ENCODE measurements at places on chromosomes 7 and 10.

- no peak for DNase-seq
These were observed 120.7 kb downstream of the PRKAG2 start for GRCh38 chr7:151756076-151756731.

- DNase-seq = no peak
These were observed 648.3 kb downstream of the PARD3 start for GRCh38 chr10:34166823-34167222.

DNA sequence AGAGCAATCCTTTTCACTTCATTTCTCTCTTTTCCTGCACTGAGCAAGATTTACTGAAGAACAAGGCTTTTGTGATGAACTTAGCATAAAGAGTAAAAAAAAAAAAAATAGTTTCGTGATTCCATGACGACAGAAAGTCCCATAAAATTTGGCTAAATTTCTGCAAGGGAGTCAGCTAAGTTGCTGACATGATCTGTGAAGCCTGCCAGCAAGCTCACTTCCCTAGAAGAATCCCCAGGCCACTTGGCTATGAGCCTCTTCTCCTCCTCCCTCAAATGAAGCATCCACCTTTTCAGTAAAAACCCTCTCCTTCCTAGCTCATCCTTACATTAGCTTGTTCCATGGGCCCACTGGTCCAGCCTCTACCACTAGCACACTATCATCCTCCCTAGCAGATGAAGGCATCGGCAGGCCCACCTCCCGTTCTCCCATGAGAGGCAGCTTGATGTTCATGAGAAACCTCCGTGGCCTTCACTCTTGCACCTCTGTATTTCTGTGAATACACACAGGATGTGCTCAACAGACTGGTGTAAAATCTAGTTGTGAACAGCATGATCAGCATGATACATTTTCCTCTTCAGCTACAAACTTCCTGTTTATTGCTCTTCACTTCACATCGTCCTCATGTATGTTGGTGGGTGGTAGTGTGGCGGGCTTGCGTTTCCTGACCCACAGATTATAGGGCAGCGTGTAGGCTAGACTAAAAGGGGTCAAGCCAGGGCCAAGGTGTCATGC is 30.9 kb downstream of the GIMAP8 start:
- DNase-seq = peak; percentile 79

DNA sequence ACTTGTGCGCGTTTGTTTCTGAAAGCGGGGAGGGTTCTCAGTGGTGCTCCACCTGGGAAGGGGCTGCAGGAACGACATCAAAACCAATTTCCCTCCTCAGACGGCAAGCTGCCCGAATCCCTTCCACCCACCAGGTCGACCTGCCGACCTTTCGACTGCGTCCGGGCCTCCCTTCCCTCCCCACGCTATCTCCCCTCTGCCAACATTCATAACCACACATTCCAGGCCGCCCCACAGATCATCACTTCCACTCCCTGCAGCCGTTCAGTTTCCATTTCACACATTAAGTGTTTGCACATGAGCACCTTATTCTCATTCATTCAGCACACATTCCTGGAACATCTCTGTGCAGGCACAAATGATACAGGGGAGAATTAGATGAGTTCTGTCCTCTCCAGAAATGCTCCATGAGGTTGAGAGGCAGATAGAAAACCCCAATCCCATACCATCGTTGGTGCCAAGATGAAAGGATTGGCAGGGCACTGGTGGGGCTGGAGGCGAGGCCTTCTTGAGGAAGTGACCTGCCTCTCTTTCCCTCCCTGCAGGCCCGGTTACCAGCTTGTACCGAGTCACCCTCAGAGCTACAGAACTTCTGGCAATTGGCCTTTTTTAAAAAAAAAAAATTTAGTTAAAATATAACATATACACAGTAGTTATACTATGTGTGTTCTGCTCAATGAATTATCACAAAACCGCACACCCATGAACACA is 70.0 kb downstream of the MINDY4 start:
- no peak for DNase-seq

DNA sequence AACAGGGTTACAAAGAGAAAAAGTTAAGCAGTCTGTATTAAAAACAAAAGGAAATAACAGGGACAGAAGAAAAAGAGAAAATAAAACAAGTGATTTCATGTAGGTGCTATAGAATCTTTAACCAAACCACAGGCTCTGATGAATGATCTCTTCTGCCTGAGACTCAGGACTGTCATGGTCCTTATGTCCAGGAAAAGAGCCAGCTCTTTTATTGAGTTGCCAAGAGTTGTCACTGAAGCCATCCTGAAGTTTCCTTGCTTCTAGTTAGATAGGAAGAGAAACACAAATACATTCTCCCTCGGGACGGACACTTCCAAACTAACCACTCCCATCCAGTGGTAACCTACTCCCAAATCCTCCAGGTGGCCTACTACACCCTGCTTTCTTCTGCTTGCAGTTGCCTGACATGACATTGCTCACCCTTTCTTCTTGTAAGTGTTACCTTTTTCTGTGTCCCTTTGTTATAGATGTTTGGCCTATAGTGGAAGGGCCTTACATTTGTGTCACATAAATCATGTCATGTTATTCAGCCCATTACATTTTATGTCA is 346.7 kb downstream of the NRG3 start:
- DNase-seq = no peak

DNA sequence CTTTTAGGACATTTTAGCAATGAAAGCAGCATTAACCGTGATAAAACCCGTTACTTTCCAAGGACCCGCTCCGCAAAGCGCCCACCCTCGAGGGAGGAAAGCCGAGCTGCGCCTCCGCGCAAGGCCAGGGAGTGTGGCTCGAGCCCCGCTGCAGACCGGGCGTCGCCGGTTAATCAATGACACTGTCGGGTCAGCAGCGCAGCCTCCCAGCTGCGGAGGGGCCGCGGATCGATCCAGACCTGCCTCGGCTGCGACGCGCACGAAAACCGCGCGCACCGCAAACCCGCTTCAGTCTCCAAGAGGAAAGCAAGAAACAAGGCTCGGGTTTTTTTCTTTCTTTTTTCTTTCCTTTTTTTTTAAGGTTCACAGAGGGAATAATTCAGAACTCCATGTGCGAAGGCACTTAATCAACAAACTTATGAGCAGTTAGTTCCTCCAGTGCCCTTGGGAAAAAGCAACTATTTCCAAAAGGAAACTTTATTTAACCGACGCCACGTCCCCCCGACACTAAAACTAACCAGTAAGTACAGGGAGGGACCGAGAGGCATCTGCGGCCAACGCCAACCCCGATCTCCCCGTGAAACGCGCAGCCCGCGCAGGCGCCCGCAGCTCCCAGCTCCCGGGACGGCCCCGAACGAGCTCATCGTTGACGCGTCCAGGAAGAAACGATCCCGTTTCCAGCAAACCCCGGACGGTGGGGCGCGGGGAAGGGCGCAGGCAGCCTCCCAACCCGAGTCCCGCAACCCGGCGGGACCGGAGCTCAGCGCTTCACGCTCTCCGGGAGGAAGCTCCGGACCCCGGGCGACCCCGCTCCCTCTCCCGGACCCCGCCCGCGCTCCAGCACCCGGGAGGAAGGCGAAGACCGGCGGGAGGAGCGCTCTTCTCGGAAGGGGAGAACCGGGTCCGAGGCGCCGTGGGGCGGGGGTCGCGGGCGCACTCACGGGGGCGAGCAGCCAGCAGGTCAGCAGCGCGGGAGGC is 598 bp downstream of the VIPR2 start:
- DNase-seq = peak; percentile 26

DNA sequence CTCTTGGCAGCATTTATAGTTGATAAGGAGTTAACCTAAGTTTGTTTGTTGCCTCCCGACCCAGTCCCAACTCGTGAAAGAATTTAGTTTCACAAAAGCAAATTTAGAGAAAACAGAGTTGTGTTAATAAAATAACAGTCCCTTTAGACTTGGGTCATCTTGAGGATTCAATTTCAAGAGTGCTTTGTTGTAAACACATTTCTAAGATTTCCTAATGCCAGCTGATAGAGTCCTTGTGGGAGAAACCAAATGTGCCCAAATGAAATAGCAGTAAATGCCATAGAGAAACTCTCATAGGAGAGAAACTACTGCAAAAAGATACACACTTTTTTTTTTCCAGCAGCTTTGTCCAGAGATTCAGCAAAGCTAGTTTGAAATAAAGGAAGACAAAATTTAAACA is 211.3 kb upstream of the BMPER start:
- DNase-seq = no peak

- no peak for DNase-seq
These were observed 36.6 kb downstream of the TCF7L2 start for GRCh38 chr10:112986544-112987190.

GRCh38 chr10:4267086-4267773 is 482.2 kb upstream of the KLF6 start:
- DNase-seq = no peak

- DNase-seq = no peak
These were observed 40.3 kb downstream of the PPIF start for GRCh38 chr10:79387466-79387973.

DNA sequence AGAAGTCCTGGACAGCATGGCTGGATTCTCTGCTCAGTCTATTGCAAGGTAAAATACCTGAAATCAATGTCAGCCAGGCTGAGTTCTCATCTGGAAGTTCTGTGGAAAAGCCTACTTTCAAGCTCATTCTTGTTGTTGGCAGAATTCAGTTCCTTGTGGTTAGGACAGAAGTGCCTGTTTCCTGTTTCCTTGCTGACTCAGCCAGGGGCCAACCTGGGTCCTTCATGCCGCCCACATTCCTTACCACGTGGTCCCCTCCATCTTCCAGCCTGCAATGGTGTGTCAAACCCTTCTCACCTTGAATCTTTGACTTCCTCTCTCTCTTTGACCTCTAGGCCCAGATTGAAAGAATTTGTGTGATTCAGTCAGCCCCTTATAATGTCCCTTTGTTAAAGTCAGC is 197.1 kb upstream of the STK17A start:
- DNase-seq = no peak

- no peak for DNase-seq
These were observed at the start of gene SEMA3E for GRCh38 chr7:83648464-83649241. Gene SEMA3E, minus strand, starts transcription at chr7:83649139.

GRCh38 chr10:112365014-112365432 is 8.9 kb upstream of the ACSL5 start:
- no peak for DNase-seq

DNA sequence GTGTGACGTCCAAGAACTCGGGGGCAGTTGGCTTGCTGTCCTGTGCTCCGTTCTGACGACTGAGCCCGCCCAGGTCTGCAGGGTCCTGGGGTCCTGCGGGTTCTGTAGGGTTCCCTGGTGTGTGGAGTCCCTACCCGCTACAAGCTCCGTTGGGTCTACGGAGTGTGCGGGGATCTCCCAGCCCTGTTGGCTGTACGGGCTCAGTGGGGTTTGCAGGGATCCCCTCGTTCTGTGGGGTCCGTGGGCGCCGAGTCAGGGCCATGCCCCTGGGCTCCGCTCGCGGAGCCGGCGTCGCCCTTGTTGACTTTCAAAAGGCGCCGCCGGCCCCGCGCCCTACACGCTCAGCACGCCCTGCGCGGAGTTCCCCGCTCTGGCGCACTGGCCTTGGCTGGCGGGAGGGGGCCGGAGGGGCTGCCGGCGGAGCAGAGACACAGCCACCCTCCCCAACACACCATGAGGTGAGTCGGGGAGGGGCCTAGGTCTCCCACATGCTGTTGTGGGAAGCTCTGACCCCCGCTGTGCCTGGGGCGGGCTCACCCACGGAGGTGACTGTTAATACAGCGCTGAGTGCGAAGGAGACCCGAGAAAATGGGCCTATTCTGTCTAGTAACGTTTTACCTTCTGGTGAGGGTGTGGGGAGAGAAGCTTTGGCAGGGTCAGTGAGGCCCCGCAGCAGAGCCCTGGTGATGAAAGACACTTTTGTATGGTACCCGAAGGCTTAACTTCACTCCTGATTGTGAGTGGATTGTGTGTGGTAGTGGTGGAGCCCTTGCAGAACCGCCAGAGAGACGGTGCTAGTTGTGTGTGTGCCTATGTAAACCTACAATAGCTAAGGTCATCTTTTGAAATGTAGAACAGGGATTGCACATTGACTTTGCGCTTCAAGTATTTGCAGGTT is 8.1 kb downstream of the TASOR2 start:
- peak; percentile 80 for DNase-seq

DNA sequence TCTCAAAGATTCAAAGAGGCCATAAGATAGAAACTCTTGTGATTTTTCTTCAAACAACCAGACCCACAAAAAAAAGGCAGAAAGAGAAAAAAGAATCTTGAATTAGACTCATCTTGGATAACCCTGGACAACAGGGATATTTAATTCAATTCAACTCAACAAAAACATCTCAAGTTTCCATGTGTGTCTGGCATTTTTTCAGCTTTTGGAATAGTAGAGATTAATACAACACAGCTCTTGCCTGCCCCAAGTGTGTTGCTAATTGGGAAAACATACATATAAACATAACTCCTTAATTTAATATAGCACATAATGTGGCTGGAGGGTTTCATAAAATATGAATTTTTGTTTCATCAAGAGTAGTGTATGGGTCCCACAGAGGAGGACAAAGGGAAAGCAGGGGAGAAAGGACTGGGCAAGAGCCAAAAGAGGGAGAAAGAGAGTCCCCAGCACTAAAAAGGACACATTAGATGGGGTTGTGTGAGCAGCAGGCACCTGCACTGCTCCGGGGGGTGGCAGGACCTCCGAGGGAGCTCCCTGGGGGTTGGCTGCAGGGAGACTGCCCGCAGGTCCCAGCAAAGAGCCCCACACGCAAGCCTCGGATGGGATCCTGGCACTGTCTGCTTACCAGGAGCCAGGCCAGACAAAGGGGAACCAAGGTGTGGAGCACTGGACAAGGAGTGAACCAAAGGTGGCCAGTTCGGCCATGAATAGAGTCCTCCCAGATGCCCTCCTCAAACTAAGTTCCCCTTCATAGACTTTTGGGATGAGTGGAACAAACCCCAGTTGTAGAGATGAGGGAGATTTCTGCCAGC is 65.6 kb upstream of the TMEM72 start:
- DNase-seq = no peak

DNA sequence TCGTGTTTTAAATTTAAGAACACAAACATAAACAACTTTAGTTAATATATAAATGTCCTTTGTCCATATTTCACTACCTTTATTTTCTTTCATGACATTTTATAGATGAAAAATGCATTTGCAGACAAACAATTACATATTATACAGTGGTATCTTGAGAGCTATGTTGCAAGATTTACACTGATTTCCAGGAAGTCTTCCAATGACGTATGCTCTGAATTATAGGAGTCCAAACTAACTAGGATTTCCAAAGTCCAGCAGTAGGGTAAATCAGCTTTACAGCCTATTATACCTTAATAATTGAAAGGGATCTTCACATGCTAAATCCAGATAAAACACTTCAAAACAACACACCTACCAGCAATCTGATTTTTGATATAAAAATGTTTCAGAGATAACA is 69.4 kb downstream of the HYCC1 start:
- DNase-seq = no peak

- DNase-seq = no peak
These were observed 133.1 kb downstream of the CUBN start for GRCh38 chr10:16996530-16996964.

GRCh38 chr7:96441436-96442084 is 119.7 kb upstream of the SLC25A13 start:
- DNase-seq = no peak

DNA sequence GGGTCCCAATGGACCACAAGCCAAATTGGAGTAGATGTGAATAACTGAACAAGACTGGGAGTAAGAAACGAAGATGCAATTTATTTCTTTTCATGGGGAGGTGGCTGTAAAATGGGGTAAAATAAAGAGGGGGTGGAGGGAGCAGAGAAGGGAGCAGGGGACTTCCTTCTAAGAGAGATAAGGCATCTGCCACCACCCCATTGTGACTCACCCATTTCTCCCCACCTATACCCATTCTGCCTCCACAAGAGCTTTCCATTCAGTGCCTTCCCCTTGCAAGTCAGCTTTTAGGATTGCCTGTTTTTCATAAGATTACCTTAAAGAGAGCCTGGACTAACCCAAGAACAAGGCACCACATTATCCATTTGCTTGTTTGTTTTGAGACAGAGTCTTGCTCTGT is 87.1 kb upstream of the PAX2 start:
- no peak for DNase-seq

All from natural killer cell (primary cell).